HL-60 (cell line): ENCODE measurements at places on chromosomes 5 and 9.

GRCh38 chr5:142323480-142324135 lies 1.2 kb downstream of the SPRY4 start:
- no peak for DNase-seq

DNA sequence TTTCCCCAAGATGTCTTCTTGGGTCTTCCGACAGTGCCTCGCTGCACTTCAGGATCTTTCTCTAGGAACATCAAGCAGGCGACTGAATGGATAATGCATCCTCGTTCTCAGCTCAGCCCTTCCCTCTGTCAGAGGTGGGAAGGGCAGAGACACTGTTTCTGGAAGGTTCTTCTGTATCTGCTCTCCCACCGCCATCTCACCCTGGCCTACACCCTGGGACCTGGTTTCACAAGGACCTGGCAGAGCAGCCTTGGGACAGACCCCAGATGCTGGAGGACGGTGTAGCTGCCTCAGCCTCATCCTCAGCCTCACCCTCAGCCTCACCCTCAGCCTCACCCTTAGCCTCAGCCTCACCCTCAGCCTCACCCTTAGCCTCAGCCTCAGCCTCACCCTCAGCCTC lies 18.5 kb downstream of the MRPL36 start:
- no peak for DNase-seq

GRCh38 chr9:3285365-3286161 lies 240.2 kb downstream of the RFX3 start:
- DNase-seq: no peak

DNA sequence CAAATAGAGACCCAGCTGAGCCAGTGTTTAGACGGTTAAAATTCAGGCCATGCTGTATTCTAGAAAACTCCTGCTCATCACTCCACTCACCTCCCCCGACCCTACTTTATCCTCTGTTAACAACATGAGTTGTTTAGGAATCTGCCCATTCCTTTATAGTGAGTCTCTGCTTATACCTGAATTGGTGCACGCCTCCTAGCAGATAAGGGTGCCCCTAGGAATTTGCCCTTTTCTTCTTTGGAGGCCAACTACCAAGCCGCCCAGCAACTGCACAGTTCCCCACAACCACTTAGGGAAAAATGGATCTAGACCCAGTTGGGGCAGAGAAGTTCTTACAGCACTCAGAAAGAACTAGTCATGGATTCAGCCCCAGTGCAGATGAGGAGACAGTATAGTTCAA lies 102.3 kb downstream of the MAMDC2 start:
- no peak for DNase-seq

- DNase-seq: no peak
These were observed 36.0 kb downstream of the UBE2D2 start for GRCh38 chr5:139597134-139597533.

DNA sequence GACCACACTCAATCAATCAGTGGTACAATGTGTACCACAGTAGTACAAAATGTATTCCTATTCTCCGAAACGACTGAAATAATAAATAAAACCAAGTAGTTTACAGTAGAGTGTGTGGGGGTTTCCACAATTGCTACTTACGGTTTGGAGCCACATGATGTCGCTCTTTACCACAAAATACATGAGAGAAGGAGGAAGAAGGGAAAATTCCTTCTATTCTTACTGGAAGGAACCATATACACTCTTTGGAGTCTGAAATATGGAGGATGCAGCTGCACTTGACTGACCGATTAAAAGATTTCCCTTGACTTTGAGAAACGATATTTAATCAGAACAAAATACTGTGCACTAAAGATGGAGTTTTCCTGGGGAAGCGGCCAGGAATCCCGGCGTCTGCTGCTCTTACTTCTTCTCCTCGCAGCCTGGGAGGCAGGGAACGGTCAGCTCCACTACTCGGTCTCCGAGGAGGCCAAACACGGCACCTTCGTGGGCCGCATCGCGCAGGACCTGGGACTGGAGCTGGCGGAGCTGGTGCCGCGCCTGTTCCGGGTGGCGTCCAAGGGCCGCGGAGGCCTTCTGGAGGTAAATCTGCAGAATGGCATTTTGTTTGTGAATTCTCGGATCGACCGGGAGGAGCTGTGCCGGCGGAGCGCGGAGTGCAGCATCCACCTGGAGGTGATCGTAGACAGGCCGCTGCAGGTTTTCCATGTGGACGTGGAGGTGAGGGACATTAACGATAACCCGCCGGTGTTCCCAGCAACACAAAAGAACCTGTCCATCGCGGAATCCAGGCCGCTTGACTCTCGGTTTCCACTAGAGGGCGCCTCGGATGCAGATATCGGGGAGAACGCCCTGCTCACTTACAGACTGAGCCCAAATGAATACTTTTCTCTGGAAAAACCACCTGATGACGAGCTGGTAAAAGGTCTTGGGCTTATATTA lies at the start of gene PCDHA4:
Gene PCDHA4 (plus strand): TSS at position 235 of the 942 bp plus-strand sequence.
- no peak for DNase-seq

DNA sequence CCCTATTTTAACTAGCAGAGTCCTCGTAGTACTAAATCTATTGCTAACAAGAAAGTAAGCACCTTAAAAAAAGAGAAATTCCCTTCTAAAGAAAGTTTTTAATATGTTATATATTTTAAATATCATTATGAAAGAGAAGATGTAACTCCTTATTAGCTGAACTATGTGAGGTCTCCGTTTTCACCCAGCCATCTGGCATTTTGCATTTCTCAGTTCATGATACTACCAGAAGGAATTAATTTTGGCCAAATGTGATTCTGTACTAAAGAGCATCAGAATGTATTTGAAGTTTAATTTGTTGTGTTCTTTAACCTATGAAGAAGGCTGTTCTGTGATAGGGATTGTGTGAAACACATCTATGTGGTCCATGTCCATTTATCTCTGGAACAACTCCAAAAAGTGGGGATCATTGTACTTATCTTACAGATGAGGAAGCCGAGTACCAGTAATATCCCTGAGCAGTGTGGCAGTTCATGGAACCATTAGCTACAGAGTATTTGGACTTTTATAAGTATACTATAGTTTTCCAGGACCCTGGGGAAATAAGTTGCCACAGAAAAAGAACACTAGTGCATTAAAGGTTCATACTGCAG lies 29.8 kb downstream of the TNFAIP8 start:
- no peak for DNase-seq

DNA sequence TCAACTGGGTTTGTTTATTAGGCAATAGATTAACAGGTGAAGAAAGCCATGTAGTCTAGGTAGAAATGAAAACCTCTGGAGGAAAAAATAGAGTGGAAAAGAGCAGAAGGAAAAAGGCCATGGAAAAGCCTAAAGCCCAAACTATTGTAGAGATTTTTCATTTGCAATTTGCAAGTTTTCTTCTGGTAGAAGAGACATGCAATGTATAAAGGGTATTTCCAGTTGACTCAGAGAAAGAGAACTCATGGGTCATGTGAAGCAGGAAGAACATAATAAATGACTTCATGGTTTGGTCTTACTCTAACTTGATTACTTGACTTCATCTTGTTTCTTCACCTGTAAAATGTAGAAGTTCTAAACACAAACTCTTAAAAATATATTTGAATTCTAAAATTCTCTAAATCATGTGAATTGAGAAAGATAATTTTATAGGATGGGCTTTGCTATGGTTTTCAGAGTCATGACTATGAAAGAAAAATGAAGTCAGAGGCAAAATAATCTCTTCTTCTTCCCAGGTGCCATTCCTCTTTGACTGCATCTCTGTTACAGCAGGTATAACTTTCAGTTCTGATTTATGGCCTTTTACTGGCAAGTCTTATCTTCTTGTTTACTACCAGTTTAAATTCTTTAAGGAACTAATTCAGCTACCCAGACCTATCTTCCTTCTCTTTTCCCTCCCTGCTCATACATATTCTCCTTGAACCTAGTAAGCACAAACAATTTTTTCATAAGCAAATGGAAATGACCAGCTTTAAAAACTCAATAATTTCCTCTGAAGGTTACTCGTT lies 47.7 kb upstream of the TMC1 start:
- DNase-seq: no peak

GRCh38 chr9:126508928-126509327 lies 104.8 kb upstream of the LMX1B start:
- no peak for DNase-seq

DNA sequence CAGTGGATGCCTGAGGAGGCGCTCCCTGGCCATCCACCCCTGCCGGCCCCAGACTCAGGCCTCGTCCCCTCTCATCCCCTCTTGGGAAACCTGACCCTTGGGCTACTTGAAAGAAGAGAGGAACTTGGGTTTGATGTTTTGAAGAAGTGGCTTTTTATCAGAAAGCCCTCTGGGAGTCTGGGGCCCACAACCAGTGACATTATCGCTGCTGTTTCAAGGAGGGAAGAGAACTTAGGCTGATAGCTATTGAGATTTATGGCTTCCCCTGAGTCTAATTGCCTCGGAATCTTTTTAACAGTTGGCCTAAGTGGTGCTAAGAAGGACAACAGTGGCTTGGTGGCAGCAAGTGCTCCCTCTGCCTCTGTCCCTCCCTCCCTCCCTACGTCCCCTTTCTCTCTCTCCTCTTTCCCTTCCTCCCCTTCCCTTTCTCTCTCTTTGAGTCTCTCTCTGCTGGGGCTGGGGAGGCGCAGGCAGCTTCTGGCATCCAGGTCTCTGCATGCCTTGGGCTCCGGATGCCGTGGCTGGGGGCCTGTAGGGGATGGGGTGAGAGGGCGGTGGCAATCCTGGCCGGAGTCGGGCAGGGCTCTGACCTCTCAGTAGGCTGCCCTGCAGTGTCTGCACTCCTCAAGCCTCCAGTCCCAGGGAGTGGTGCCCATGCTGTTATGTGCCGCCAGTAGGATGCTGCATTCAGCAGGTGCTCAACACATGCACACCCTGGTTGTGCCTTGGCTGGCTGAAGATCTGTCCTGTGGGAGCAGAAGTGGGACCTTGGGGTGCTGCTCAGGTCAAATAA lies 49.6 kb upstream of the RXRA start:
- DNase-seq: peak; percentile 78

DNA sequence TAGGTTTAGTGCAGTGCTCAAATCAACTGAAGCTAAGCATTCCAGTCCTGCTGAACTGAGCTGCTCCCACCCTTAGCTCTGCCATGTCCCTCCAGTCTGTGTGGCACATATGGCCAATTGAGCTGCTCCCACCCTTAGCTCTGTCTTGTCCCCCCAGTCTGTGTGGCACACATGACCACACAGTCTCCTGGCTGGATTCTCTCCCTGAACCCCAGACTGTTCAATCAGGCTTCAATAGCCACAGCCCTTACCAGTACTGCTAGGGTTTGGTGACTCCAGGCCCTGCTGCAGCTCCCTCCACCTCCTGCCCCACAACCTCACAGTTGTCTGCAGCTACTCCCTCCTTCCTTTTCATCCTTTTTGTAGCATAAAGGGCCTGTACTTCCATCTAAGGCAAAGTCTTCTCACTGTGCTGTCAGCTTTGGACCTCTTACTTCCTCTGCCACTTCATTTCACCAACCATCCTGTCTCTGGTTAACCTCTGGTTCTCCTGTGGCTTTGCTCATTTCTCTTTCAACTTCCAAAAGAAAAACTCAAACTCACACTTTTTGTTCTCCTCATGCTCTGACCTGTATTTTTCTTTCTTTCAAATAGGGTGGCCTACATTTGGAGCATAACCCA lies 50.8 kb downstream of the ADAMTS12 start:
- DNase-seq: no peak

GRCh38 chr9:88809355-88810161 lies 181.7 kb upstream of the S1PR3 start:
- no peak for DNase-seq

GRCh38 chr5:165508286-165508685 lies 2002.9 kb downstream of the MAT2B start:
- DNase-seq: no peak

- DNase-seq: no peak
These were observed 124.3 kb downstream of the MRPS30 start for GRCh38 chr5:44932922-44933585.

- no peak for DNase-seq
These were observed 241.9 kb upstream of the TARS1 start for GRCh38 chr5:33198836-33199235.

DNA sequence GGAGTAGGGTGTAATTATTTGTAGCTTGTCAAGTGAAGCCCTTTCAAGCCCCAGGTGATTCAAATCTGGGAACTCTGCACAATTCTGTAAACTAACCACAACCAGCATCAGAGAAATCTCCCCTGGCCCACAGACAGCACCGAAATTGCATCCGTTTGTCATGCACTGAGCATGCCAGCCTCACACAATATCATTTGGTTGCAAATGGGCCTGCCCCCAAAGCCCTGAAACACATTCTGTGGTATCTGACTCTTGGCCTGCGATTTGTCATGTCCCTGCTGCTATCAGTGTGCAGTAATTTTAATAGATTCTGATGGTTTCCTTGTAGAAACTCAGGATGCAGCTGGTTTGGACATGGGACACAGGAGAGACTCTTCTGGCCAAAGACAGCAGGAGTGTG lies 35.3 kb downstream of the SNX24 start:
- DNase-seq: no peak

DNA sequence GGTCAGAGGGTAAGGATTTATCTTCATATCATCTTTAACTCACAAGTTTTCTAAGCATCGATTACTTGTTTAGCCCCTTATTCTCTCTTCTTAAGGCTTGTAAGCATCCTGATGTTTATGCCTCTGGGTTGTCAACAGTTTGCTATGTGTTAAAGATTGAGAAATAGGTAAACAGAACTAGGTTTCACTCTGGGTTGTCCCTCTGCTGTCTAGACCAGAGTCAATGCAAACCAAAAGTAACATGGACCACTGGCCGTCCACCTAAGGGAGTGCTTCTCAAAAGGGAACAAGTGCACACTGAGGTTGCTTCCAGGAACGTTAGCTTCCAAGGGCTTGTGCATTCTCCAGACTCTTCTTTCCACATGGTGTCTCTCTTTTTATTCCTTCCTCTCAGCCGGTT lies 39.9 kb upstream of the HAPLN1 start:
- no peak for DNase-seq

DNA sequence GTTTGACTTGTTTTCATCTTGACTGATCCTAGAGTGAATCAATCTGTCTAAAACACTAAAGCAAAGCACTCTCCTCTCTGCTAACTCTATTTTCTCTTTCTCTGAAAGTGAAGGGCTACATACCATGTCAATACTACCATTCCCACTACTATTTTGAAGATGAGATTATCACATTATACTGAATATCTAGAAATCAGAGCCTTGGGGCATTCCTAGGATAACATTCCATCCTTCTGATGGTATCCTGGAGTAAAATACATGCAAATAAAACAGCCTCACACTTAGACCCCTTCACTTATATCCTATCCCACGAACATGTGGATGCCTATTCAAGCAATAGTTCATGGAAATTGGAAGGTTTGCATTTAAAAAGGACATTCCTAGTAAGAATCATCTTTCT lies 309.3 kb upstream of the ACTBL2 start:
- DNase-seq: no peak
